Esophagus squamous epithelium (tissue), 5 donors: ENCODE measurements at places on chromosomes 1 and 21.
A peak's percentile ranks its signal among the peaks of the same experiment; 100 is the strongest.

- DNase-seq, result no peak
Observed at GRCh38 chr1:168145184-168146159, 8.7 kb upstream of the GPR161 start.

DNA sequence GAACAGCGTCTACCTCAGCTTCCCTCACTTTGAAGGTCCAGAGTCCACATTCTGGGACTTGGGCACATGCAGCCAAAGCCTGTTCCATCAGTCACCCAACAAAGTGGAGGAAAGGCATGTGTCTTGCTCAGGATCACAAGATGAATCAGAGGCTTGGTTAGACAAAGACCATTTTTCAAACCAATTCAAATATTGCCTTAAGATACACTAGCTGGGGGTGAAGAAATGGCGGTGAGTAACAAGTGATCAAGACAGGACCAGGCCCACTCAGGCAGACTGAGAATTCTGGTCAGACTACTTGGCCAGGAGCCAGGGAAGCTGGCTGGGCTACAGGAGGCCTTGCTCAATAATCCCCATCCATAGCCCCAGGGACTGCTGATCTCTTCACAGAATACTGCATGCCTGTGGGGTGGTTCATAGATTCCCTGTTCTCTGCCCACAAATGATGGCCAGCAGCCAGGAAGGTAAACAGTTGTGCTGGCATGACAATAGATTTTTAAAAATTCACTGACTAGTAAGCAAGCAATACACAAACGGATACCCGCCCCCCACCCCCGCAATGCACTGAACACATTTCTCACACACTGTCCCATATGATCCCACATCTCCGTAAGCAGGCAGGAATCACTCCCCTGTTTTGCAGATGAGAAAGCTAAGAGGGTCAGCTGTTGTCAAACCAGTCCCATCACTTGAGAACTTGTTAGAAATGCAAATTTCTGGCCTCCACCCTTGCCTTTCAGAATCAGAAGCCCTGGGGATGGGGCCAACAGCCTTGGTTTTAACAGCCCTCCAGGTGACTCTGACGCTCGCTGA, 27.2 kb downstream of the ERI3 start:
- DNase-seq, result peak; percentile 8

- DNase-seq, result no peak
Observed at GRCh38 chr1:25869909-25870606, 5.5 kb downstream of the PAQR7 start.

DNA sequence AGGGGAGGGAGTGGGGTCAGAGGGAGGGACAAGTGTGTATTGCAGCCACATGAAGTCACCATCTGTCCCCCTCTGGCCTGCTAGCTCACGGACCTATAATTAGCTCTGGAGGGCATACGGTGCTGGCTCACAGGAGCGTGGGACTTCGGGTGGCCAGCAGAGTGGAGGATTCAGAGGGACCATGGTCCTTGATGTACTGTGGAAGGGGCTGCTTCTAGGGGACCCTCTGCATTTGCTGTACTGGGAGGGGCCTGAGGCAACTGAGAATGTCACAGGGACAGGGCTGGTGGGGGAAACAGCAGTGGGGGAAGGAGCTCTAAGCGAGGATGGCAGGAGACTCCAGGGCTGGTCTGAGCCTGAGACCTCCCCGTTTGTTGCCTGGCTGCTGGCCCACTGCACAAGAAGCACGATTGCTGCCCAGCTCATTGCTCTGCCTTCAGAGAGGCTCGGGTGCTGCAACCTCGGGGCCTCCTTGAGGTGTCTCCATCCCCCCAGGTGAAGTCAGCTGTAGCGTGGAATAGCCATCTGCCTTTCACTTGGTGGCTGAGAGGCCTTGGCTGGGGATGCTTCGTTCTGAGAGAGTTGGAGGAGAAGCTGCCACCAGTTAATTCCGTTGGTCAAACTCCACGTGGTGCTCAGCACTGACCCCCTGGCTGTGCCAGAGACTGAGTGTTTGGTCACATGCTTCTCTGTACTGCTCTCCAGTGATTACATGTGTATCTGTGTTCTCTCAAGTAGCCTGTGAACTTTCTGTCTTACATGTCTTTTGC, 2.7 kb downstream of the PPFIA4 start:
- DNase-seq, result no peak

DNA sequence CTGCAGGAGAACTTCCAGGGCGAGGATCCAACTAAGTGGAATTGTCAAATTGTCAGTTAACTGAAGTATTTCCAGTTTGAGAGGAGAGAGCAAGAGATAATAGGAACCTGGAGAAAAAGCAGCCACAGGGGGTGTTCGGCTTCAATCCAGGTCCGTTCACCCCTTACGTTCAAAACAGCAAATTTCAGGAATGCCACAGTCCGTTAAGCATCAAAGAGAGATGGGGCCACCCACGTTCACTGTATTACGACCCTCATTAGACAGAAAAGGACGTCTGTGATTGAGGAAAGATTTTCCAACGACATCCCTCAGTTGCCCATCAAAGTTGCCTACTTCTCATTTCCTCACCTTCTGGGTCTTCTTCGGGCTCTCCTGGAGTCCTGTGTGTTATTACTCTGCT, 422.5 kb upstream of the VAMP3 start:
- no peak for DNase-seq

DNA sequence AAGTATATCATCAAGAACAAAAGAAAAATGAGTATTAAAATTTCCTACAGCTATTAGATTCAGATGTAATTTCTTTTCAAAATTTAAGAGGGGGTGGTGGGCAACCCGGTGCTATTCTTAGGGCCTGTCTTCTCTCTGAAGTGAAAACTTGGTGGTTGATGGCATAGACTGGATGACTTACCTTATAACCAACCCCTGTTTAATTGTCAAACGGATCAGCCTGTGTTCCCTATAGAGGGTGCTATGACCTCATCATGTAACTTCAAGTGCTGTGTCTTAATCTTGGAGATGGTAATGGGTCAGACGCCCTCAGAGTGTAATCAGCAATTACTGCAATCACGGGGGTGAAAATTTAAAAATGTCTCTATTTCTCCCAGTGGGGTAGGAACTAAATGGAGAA, 176.2 kb downstream of the PCP4 start:
- DNase-seq, result no peak

DNA sequence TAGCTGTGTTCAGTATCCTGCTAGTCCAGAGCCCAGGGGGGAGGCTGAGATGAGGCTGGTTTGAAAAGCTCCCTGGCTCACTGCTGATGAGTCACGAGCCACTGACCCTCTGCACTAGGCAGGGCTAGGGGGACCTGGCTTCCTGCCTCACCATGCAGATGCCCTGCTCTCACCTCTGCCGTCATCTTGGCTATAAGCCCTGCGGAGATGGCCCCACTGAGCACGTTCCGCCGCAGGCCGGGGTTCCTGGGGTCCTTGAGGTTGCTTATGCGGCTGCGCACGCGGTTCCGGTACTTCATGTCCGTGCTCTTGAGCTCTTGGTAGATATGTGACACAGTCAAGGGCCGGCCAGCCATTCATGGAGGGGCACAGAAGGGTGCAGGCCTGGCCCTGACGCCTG, 24.1 kb upstream of the ZNF436 start:
- no peak for DNase-seq

DNA sequence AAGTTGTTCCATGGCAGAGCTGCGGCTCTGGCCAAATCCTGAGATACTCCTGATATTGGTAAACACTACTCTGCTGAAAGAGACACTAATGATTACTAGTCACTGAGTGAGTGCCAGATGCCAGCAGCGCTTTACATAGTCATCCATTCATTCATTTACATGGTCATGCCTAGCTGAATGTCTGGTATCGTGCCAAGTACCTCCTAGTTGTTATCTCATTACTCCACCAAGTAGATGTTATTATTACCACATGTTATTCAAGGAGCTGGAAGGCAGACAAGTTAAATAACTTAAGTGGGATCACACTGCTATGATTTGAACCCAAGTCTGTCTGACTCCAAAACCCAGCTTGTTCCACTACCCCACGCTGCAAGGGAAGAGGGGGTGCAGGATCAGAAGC, 4.7 kb downstream of the OLFML2B start:
- DNase-seq, result no peak

DNA sequence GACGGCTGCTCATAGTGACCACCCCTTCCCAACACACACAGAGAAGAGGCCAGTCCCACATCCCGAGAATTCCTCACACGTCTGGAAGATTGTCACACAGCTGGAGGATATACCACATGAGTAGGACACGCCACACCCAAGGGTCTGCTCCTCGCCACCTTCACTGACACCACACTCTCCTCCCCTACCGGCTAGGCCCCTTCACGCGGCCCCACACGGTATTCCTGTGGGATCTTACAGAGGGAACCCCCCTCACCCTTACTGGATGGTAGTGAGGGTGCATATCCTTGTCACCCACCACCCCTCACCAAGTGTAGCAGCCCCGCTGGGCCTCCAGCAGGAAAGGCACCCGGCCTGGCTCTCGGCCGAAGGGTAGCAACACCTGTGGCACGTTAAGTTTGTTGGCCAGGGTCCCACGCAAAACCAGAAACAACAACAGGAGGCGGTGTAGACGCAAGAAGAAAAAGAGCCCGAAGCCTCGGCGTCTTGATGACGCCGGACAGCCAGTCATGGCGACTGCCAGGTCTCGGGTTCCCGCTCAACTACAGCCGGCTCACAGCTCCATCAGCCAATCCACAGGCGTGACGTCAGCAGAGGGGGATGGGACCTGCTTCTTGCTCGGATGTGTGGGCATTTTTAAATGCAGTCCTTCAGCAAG, at the start of gene NUP210L:
Gene NUP210L, minus strand, starts transcription at position 540 of the 658 bp plus-strand sequence.
- no peak for DNase-seq

GRCh38 chr1:24984800-24985522, 54.9 kb upstream of the RUNX3 start:
- DNase-seq, result no peak

DNA sequence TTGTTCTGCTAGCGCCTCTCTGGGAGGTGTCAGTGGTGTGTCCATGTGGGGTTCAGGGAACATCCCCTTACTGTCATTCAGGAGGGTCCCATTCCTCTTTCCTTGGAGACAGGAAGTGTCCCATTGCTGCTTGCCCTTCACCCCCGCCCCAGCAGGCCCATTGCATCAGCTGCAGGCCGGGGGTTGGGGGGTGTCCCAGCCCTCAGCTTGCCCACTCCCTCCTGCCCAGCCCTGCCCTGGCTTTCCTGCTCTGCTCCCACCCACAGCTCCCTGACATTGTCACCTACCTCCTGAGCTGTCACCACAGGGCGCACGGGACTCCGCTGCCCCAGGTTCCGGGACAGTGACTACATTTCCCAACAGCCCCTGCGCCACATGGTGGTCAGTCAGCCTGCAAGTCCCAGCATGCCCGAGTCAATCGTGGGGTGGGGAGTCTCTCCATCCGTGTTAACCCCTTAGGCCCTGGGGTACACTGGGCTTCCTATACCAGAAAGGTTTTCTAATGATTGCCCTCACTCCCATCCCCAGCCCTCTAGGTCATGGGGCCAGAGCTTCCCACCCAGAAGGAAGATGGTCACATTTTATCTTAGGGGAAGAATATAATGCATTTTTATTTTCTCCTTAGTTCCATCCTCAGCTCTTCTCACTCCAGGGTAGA, at the start of gene INPP5B:
Gene INPP5B, minus strand, starts transcription at position 351 of the 658 bp plus-strand sequence. CDS start 745 bp downstream, outside the sequence.
- peak; percentile 45 for DNase-seq

GRCh38 chr1:179369751-179370341, 4.1 kb downstream of the AXDND1 start:
- DNase-seq, result no peak

DNA sequence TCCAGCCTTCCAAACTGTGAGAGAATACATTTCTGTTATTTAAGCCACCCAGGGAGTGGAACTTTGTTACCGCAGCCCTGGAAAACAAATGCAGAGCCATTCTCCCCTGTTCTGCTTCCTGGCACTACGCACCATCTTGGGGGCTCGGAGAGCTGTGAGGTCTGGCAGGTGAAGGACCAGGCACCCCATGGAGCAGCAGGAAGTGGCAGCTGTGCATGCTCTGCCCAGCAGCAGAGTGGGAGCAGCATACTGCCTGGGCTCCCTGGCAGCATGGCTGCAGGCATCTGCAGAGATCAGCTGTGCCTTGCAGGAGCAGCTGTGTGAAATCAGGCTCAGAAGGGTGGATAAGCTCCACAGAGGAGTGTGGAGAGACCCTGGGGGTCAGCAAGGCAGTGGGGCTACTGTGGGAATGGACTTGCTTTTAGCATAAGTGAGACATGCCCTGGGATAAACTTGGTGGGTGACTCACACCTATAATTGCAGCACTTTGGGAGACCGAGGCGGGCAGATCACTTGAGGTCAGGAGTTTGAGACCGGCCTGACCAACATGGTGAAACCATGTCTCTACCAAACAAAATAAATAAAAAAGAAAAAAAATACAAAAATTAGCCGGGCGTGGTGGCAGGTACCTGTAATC, 17.7 kb upstream of the ZSCAN20 start:
- DNase-seq, result no peak

GRCh38 chr1:48887796-48888195, 111.1 kb upstream of the BEND5 start:
- no peak for DNase-seq

DNA sequence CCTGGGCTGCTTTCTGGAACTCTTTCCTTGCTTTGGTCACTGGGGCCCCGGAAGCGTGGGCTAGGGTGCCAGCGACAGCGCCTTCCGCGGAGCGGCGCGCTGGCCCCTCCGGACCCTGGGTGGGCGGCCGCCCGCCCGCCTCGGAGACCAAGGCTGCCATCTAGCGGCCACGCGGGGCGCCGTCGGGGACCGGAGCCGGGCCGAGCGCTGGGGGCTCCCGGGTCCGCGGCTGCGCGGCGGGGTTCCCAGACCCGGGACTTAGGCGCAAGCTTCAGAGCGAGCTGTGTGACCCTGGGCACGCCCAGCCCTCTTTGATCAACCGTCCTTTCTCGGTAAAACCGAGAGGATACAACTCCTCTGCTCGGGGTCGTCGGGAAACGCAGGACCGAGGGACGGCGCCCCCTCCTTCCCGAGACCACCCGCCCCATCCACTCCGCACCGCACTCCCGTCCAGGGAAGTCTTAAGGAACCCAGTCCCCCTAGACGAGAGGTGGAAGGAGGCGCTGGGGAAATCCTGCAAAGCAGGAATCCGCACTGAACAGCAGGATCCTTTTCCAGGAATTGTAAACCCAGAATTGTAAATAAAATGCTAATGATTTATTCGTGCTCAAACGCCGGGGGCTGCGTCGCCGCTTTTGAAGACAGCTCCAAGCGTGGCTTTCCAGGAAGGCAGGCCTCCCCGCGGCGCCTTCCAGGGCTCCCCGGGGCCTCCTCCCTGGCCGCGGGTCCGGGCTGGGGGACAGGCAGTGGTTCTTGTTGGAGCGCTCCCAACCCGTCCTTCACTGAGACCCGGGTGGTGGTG, 41.2 kb downstream of the RRAGC start:
- DNase-seq, result no peak

GRCh38 chr1:237736372-237737029, 154.2 kb downstream of the ZP4 start:
- no peak for DNase-seq

- DNase-seq, result no peak
Observed at GRCh38 chr1:23436520-23437354, 12.2 kb upstream of the TCEA3 start.

DNA sequence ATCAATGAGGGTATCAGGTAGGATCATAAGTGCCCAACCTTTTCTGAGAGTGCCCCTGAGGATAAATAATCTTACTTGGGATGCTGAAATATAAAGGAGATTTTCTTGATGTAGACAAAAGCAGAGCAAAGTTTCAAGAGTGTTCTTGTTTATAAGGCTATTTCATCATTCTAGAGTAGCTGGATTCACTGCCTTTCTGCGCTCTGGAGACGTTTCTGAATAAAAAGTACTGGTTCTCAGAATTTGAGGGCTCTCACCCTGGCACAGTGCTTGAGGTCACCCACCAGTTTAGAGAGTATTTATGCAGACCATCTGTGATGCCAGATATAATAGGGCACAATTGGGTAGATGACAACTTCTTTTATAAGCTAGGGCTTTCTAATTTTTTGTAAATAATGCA, 103.3 kb downstream of the GDAP2 start:
- no peak for DNase-seq

- DNase-seq, result no peak
Observed at GRCh38 chr1:111219557-111220286, 7.8 kb upstream of the CHI3L2 start.

GRCh38 chr1:62045574-62045973, 149.1 kb upstream of the L1TD1 start:
- no peak for DNase-seq
